ENCODE measurements at places on chromosomes 11 and 22.
A peak's percentile ranks its signal among the peaks of the same experiment; 100 is the strongest.

- DNase-seq = no peak
These were observed 49.3 kb downstream of the BDNF start for GRCh38 chr11:27650988-27651387.

GRCh38 chr11:70579316-70579955 lies 181.1 kb downstream of the CTTN start:
- no peak for DNase-seq

DNA sequence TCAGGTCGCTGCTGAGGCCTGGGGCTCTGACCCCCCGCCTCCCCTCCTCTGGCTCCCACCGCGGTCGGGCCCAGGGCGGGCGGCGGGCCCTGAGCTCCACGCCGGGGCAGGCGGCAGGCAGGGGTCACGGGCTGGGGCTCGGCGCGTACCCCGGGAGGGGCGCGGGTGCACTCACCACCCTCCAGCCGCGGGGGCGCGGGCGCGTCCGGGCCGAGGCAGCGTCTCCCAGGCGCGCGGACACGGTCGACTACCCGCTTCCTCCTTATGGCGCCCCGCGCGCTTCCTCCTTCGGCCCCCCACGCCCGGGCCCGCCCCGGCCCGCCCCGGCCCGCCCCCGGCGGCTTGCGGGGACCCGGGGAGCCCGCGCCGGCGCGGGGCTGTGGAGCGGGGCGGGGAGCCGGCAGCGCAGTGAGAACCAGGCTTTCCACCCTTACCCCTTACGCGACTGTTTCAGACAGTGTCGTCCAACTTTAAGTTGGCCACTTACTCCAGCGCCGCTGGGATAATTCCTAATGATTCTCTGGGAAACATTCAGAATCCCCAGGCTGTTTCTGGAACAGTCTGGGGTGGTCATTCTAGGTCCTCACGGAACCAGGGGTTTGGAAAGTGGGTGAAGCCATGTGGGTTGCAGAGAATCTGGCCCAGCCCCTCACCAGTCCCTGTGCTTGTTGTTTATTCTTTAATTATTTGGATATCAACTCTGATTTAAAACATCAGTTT lies at the start of gene BID:
Gene BID, minus strand, starts transcription at position 264 of the 720 bp plus-strand sequence. CDS start 24,353 bp downstream, outside the sequence.
- peak; percentile 49 for DNase-seq

- no peak for DNase-seq
These were observed 111.4 kb upstream of the PITPNB start for GRCh38 chr22:28030473-28030872.

GRCh38 chr11:100680070-100680469 lies 7.0 kb upstream of the ARHGAP42 start:
- DNase-seq = no peak

GRCh38 chr11:19499026-19499669 lies 213.5 kb upstream of the NAV2 start:
- no peak for DNase-seq

DNA sequence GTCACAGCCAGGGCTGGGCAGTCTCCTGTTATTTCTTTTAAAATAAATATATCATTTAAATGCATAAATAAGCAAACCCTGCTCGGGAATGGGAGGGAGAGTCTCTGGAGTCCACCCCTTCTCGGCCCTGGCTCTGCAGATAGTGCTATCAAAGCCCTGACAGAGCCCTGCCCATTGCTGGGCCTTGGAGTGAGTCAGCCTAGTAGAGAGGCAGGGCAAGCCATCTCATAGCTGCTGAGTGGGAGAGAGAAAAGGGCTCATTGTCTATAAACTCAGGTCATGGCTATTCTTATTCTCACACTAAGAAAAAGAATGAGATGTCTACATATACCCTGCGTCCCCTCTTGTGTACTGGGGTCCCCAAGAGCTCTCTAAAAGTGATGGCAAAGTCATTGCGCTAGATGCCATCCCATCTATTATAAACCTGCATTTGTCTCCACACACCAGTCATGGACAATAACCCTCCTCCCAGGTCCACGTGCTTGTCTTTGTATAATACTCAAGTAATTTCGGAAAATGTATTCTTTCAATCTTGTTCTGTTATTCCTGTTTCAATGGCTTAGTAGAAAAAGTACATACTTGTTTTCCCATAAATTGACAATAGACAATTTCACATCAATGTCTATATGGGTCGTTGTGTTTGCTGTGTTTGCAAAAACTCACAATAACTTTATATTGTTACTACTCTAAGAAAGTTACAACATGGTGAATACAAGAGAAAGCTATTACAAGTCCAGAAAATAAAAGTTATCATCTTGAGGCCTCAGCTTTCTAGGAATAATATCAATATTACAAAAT lies 13.4 kb downstream of the OR51B4 start:
- DNase-seq = no peak

- no peak for DNase-seq
These were observed 78.1 kb upstream of the PICALM start for GRCh38 chr11:86147004-86147403.

GRCh38 chr11:130514851-130515250 lies 66.4 kb downstream of the ADAMTS15 start:
- no peak for DNase-seq

- no peak for DNase-seq
These were observed 151.7 kb downstream of the ADAMTS15 start for GRCh38 chr11:130600139-130600538.

DNA sequence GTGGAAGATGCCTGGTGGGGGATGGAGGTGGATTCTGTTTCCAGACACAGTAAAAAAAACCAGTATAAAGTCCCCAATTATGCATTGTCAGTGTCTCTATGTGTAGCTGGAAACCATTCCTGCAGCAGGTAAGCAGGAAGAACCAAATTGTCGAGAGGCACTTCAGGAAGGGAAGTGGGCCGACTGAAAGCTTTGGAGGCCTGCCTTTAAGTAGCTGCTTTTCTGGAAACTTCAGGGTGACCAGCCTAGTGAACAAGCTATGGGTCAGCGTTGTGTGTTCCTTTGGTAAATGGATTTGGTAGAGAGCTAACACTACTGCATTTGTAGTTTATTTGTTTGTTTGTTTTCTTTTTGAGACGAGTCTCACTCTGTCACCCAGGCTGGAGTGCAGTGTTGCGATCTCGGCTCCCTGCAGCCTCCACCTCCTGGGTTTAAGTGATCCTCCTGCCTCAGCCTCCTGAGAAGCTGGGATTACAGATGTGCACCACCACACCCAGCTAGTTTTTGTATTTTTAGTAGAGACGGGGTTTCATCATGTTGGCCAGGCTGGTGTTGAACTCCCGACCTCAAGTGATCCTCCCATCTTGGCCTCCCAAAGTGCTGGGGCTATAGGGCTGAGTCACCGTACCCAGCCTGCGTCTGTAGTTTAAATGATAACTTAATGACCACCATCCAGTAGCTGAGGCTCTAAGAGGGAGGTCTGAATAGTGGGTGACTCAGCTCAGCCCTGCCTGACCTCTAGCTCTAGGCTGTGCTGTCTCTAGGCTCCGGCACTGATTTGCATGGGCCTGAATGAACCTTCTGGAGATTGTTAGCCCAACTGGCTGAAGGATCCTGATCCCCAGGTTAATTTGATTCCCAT lies 12.8 kb downstream of the PTPRJ start:
- no peak for DNase-seq

DNA sequence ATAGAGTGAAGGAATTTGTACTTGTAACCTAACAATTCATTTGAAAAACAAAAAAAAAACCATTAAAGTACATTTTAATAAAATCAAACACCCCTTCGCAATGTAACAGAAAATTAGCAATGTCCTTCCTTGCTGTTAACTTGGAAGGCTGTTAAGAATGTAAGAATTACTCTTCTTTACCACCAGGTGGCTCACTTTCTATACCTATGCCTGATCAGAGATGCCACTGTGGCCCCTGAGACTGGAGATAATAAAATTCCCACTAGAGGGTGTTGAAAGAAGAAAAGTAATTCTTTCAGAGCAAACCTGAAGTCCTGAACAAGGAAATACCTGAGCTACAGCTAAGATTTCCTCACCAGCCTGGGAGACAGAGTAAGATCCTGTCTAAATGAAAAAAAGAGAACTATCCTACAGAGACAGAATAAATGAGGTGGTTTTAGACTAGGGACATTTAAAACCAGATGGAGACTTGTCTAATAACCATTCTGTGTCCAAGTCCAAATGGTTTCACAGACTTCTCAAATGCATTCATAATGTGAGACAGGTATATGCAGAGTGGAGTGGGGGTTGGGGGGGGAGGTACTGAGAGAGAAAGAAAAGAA lies 1089.3 kb downstream of the FAM181B start:
- DNase-seq = no peak

DNA sequence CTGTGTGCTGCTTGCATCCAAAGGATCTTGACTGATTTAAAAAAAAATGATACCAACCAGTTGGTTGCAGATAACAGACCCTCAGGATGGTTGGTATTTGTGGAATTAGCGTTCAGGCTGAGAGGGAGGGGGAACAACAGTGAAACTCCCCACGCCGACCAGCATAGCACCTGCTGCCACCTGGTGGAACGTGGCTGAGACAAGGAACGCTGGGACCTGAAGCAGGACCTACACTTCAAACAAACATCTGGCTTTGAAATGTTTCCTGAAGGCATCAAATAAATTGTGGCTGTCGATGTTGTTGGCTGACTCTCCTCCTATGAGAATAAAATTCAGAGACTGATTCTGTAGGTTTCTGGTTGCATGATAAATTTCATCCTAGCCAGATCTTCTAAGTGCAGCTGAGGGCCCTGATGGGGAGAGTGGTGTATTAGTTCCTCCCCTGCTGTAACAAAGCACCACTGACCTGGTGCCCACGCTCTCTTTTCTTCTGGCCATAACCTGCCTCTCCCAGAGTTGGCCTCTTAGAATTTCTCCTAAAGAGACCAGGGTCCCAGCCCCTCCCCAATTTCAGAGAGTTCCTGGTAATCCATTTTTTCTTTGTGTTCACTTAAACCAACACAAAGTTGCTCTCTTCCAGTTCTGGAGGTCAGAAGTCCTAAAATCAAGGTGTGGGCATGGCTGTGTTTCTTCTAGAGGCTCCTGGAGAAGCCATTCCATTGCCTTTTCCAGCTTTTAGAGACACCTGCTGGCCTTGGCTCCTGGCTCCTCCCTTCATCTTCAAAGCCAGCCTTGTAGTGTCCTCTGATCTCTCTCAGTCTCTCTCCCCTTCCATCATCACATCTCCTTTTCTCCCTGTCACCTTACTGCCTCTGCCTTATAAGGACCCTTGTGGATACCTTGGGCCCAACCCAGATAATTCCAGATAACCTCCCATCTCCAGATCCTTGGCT lies 17.3 kb downstream of the APOL2 start:
- DNase-seq = peak; percentile 55

- DNase-seq = no peak
These were observed 65.9 kb downstream of the MED15 start for GRCh38 chr22:20573176-20573832.

GRCh38 chr22:37502342-37503182 lies 16.4 kb upstream of the MFNG start:
- DNase-seq = no peak

DNA sequence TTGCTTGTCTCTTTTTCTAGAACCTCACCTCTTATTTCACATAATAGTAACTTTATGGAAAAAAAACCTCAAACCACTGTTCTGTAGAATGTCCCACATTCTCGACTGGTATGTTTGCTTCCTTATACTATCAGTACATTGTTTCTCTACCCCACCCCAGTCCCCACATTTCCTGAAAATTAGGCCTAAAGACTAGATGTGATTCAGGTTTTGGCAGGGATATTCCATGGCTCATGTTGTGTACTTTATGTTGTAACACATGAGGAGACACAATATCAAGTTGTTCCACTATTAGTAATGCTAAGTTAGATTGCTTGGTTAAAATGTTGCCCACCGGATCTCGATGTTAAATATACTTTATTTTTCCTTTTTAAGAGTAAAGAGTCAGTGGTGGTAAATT lies 34.7 kb downstream of the DDIAS start:
- no peak for DNase-seq

DNA sequence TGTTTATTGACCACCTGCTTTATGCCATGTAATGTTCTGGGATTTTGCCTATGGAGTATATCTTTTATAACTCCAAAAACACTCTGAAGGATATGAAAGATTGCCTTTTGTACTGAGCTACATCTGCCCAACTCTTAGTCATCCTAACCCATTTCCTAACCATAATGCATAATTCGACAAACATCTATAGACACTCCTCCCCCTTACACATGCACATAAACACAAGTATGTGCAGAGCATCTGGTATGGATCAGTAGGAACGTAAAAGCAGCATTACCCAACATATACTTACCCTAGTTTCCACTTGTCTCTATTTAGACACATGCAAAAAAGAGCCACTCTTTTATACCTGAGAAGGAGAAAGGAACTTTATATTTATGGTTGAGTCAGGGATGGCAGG lies 272.8 kb downstream of the FAM76B start:
- no peak for DNase-seq

DNA sequence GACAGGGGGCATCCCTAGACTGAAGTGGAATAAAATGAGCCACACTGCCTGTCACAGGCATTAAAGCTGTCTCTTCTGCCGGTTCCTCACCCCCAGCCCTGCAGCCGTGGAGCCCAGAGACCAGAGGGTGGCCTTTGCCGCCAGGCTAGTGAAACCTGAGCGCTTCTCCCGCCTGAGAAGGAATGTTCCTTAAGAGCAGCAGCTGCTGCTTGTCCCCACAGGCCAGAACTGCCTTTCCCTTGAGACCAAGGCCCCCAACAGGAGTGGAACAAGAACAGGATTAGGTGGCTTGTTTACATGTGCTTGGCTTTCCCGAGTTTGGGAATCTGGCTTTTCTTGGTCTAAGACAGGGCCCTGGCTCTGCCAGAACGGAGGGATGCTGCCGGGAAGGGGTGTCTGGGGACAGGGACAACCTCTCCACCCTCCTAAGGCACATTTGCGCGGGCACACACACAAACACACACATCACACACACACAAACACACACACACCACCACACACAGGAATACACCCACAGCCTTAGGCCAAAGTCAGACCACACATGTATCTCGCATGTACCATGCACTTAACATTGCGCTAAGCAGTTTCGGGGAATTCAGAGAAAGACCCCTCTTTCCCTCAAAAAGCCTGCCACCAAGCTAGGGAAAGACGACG lies 91.8 kb downstream of the FEZ1 start:
- no peak for DNase-seq

GRCh38 chr11:32034149-32034548 lies 56.7 kb upstream of the RCN1 start:
- no peak for DNase-seq

- DNase-seq = no peak
These were observed 189.5 kb downstream of the DDX10 start for GRCh38 chr11:108854346-108854745.

DNA sequence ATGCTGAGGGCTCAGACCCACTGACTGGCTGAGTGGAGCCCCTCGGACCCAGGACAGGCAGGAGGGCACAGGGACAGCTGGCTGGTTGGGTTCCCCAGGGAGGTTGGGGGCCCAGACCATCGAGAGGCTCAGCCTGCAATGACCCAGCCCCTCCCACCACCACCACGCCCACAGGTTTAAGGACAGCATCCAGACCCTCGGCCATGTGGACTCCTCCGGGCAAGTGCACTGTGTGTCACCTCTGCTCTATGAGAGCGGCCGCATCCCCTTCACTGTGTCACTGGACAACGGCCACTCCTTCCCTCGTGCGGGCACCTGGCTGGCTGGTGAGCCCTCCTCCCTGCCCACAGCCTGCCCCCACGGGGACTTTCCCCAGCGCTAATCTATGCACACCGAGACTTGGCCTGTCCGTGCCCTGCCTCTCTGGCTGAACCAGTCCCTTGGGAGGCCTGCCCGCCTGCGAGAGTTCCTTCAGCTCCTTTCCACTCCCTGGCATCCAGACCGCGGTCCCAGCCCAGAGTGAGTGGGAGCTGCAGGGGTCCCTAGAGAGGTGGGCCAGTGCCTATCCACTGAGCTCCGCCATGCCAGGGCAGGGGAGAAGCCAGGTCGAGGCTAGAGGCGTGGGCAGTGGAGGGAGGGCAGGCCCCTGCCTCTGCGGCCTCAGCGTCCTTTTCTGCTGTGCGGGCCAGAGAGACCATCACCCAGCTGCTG lies 2.2 kb downstream of the SUSD2 start:
- no peak for DNase-seq

GRCh38 chr11:28505232-28505631 lies 397.0 kb downstream of the METTL15 start:
- DNase-seq = no peak
